ENCODE measurements at places on chromosomes 11 and 22.

GRCh38 chr11:25658916-25659315 is 673.0 kb upstream of the ANO3 start:
- DNase-seq = no peak

GRCh38 chr11:43486141-43486540 is 127.4 kb downstream of the TTC17 start:
- DNase-seq = no peak

DNA sequence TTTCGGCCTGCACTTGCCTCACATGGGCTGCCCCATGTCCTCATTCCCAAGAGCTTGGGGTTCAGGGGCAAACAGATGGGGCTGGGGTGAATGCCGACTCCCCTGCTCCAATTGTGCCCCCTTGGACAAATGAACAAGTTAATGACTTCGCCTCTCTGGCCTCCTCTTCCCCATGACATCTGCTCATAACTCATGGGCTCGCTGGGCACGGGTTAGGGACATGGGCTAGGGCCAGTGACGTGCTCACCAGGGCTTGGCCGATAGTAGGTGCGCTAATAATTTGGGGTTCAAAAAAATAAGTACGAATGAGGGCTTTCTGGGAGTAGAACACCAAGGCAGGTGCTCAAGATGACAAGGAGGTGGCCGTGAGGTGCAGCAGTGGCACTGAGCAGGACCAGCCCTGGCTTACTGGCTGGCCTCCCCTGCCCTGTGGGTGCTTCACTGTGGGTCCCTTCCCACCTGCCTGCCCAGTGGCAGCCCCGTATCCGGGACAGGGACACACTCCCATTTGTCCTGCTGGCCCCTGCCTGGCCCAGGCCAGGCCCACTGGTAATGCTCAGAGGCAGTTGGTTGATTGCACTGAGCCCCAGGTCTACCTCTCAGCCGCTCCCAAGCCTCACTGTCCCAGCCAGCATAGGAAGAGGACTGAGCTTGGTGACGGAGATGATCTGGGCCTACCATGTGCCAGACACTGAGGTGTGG is 12.3 kb downstream of the CBX6 start:
- no peak for DNase-seq

DNA sequence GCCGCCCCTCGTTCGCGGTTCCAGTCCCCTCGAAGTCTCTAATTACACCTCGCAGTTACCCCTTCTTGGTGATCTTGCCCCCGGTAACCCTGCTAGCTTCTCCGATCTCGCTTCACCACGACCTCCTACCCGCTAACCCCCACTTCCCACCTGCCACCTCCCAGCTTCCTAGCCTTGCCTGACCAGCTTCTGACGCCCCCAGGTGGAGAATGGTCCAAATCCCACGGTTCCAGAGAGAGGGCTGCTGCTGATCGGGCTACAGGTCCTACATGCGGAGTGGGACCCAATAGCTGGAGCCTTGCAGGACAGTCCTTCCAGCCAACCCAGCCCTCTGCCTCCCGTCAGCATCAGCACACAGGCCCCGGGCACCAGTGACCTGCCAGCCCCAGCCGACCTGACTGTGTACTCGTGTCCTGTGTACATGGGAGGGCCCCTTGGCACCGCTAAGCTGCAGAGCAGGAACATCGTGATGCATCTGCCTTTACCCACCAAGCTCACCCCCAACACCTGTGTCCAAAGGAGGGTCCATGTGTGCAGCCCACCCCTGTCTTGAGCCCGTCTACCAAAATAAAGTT is 31.9 kb downstream of the RRP8 start:
- DNase-seq = no peak

DNA sequence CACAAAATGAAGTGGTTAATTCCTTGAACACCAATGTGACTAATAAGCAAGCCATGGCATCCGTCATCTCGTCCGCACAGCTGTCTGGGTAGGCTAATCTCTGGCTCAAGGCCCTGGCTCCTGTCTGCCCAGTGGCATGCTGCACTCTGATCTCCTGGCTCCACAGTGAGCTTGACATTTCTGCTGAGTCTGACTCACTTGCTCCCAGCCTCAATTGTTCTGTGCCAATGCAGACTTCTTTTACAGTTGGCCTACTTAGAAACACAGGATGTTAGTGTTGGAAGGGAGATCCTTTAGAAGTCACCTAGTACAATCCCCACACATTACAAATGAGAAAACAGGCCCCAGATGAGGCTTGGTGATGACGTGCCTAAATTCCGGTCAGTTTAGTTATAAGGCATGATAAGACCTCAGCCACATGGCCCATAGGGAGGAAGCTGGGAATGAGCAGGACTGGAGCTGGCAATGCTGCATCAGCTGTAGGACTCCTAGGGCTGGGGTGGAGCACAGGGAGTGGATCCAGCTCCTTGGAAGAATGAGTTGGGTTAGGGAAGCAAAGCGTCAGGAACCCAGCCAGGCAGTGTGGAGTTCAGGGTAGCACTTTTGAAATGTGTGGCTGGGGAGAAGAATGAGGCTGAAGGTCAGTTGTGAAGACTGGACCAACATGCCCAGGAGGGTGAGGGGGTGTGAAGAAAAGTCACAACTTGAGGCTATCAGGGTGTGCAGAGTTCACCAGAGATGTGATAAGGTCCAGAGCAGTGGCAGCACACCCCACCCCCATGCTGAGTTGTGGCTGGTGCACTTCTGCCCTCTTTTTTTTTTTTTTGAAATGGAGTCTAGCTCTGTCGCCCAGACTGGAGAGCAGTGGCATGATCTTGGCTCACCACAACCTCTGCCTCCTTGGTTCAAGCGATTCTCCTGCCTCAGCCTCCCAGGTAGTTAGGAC is 70.2 kb upstream of the EED start:
- DNase-seq = no peak

GRCh38 chr22:25728071-25728470 is 13.9 kb upstream of the MYO18B start:
- no peak for DNase-seq

- peak; percentile 71 for DNase-seq
Measured at GRCh38 chr11:118530683-118531596, at the start of gene TMEM25. Gene TMEM25 (plus strand): TSS chr11:118531192. CDS start chr11:118531802, 610 bp downstream.

- no peak for DNase-seq
Measured at GRCh38 chr11:130813196-130813595, 103.1 kb downstream of the SNX19 start.

GRCh38 chr11:39327302-39327701 is 2132.2 kb downstream of the LRRC4C start:
- DNase-seq = no peak

DNA sequence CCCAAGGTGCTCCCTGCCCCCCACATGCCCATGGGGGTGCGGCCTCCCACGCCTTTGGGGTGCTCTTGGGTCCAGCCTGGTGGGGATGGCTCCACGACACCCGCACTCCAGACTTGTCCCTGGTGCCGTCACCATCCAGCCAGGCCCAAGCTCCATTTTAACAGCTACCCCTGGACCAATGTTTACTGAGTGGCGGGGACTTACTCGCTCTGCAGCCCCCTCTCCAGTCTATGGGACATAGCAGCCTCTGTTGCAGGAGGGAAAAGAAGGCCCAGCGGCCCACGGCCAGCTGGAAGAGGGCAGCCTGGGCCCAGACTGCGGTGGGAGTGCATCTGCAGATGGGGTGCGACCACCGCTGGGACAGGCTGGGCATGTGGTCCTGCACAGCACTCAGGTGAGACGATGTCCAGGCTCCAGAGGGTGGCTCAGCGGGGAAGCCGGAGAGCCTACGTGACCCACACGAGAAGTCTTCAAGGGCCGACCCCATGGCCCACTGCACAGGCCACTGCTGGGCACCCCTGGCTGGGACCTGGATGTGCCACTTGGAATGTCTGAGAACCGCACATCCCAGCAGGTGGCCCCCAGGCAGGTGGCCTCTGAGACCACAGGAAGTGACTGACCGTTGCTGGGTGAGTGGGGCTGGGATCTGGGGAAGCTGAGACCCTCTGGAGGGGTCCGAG is 18.1 kb downstream of the IL17REL start:
- DNase-seq = peak; percentile 6

DNA sequence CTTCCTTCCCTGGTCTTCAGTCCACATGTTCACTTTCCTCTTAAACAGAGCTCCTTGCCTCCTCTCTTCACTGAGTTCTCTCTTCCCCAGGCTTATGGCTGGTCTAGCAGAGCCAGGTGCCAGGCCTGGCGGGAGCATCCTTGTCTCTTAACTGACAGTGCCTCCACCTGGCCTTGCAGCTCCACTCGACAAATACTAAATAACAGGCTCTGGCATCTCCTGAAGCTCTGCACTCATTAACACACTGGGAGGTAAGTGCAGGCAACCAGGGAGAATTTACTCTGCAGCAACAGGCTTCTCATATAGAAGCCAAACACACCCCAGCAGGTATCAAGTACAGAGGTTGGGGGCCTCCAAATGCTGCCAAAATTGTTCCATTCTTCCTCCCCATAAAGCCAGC is 438.1 kb downstream of the SOX6 start:
- DNase-seq = no peak

DNA sequence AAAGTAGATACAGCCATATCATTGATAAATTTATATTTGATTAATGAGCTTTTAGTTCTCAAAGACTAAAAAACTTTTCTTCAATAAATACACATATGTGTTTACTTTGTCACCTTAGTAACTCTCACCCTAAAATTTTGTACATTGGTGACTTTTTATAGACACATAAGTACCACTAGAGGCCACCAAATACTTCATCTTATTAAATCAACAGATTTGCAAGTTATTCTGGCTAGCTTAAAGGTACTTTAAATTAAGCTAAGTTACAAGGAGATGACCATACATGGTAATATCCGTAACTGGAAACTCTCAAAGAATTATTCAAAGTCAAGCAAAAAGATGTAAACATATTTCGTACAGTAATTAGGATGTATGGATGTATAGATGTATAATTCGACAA is 112.2 kb downstream of the SBF2 start:
- DNase-seq = no peak

DNA sequence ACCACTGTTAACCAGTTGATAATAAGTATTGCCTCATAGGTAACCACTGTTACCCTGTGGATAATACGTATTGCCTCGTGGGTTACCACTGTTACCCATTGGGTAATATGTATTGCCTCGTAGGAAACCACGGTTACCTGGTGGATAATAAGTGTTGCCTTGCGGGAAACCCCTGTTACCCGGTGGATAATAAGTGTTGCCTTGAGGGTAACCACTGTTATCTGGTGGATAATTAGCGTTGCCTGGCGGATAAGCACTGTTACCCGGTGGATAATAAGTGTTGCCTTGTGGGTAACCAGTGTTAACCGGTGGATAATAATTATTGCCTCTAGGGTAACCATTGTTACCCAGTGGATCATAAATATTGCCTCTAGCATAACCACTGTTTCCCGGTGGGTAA is 27.3 kb upstream of the NXPE4 start:
- DNase-seq = no peak

GRCh38 chr22:36196254-36197064 is 5.2 kb downstream of the APOL4 start:
- no peak for DNase-seq

- no peak for DNase-seq
Measured at GRCh38 chr11:11519184-11519583, 102.6 kb downstream of the GALNT18 start.

- no peak for DNase-seq
Measured at GRCh38 chr11:69557266-69557665, 75.8 kb downstream of the LINC01488 start.

DNA sequence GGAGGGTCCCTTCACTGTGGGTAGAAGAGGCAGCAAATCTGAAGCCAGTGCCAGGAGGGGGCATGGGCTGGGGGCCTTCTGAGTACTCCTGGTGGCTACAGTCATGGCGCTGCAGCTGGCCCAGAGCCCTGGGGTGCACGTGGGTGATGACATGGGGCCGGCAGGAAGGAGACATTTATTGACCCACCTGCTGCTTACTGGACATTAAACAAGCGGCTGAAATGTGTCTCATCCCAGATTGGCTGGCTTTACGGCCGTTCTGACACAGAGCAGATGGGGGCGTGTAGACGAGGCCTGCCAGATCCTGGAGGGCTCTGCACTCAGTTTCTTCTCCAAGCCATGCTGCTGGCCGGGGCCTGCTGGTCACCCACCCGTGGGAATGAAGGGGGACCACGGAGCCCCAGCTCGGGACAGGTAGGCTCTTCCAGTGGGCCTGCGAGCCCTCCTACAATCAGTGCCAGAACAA is 906.9 kb downstream of the BRD1 start:
- no peak for DNase-seq

- no peak for DNase-seq
Measured at GRCh38 chr11:3052567-3052966, 4.7 kb downstream of the CARS1 start.

DNA sequence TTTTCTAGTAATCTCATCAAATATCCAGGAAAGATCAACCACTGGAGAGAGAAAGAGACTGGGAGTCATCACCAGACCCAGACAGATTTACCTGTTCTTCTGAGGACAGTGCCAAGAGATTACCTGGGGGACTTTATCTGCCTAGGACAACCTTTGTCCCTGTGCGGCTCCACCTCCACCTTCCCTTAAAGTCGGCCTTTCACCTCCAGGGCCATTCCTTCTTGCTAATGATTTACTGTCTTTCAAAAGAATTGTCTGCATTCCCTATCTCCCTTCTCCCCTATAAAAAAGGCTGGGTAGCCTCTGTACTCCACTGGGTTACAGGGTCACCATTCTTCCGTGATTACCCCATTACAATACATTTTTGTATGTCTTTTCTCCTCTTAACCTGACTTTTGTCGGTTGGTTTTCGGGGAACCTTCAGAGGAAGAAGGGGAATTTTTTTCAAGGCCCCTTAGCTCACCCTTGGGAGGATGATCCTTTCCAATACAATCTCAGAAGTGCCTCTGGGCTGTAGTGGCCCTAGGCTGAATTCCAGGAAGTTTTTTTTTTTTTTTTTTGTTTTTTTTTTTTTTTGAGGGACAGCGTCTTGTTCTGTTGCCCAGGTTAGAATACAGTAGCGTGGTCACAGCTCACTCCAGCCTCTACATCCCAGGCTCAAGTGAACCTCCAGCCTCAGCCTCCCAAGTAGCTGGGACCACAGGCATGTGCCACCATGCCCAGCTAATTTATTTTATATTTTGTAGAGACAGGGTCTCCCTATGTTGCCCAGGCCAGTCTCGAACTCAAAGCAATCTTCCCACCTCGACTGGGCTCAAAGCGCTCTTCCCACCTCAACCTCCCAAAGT is 1.5 kb upstream of the HMOX1 start:
- DNase-seq = peak; percentile 73

DNA sequence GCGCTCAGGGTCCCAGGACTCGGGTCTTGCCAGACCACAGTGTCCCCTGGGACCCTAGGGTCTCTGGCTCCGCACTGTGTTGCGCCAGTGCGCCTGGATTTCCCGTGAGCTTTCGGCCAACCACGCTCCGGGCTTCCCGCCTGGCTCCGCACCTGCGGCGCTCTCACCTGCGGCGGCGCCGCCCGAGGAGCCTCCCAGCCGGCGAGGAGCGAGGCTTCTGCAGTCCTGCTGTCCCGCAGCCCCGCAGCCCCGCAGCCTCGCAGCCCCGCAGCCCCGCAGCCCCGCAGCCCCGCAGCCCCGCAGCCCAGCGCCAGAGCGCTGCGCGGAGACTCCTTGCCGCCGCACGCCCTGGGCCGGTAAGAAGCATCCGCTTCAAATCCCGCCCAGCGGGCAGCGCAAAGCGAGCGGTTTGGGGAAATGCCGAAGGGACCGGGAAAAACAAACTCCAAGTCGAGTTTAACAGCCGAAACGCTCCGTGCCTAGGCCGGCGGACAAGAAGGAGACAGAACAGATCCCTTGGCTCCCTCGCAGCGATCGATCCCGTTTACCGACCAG is 939 bp downstream of the ALX4 start:
- no peak for DNase-seq

GRCh38 chr11:118935376-118935775 is 9.7 kb upstream of the BCL9L start:
- DNase-seq = no peak

- peak; percentile 11 for DNase-seq
Measured at GRCh38 chr11:124798991-124799347, 1.2 kb downstream of the MSANTD2 start.
